ENCODE measurements at places on chromosomes 5 and 9.

GRCh38 chr9:78044189-78044588 lies 12.6 kb upstream of the GNAQ start:
- DNase-seq: no peak

- DNase-seq: peak; percentile 79
Measured at GRCh38 chr9:136686794-136687711, at the start of gene AGPAT2. Gene AGPAT2 (minus strand): TSS chr9:136687457. CDS start chr9:136687357, 100 bp downstream.

DNA sequence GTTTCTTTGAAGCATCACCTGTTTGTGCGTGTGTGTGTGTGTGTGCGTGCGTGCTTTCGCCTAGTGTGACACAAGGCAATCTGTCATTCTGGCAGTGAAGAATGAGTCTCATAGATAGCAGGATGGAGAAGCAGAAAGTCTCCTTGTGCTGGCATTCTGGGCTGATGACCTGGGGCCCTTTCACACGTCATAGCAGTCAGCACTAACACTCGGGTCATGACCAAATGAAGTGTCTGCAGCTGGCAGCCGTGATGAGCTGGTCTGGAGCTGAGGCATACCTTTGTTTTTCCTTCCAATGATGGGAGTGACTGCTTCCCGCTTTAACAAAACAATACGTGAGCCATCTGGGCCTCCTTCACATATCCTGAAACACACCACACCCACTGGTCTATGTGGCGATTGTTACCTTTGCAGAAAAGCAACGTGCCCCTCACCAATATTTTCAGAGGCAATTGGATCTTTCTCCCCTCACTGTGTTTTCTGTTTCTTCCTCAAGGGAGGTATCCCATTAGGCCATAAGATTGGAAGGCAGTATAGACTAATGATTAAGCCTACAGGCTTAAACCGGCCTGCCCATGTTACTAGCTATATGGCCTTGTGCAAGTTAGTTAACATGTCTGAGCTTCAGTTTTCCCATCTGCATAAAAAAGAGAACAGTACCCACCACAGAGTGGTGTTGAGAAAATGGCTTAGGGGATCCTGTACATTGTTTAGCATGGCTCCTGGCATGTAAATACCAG lies 88.8 kb downstream of the SREK1 start:
- DNase-seq: no peak

DNA sequence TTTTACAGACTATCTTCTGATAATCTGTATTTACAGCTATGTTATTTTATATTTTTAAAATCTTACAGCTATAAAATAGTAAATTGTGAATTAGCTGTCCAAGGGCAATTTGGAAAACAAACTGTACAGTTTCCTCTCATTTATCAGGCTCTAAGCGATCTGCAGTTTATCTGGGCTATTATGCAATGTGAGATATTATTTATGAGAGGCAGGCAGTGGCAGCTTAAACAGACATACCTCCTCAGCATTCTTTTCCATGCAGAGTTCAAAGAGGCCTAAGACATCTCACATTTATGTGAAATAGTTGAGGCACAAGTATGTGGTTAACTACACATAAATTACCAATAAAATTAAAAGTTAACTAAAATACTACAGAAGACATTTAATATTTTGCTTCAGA lies 10.2 kb downstream of the NIPSNAP3B start:
- no peak for DNase-seq

- peak; percentile 40 for DNase-seq
Measured at GRCh38 chr5:95861864-95862561, 39.5 kb upstream of the GLRX start.

DNA sequence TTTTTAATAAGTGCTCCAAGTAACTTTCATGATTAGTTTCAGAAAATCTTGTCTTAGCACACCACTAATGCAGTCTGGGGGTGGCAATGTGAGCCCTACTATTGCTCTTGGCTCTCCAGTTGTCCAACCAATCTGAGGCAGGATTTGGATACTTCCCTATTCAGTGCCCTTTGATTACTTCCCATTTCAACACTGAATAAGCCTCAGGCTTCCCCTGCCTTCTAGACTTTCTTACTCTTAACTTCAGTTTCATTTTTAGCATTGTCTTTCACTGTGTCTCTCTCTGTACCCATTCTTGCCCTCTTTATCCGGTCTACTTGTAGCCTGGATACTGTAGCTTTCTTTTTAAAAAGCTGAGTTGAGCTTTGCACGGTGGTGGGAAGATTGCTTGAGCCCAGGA lies 186.1 kb downstream of the C9orf152 start:
- DNase-seq: peak; percentile 94

GRCh38 chr5:90941002-90941720 lies 382.6 kb downstream of the ADGRV1 start:
- no peak for DNase-seq

GRCh38 chr5:154608531-154609011 lies 130.5 kb upstream of the HAND1 start:
- DNase-seq: no peak

DNA sequence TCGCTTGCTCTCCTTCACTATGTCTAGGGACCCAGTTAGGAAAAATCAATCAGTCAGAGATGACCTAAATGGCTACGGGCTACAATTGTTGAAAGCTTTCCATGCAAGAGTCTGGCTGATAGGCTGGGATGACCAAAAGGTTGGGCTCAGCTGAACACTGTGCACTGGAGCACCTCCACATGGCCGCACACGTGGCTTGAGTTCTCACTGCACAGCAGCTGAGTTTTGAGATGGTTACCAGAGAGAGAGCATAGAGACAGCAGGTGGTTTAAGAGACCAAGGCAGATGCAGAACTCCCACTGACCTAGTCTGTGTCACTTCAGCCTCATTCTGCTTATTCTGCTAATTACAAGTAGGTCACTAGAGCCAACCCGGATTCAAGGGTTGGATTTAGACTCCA lies 2354.8 kb upstream of the C9orf72 start:
- DNase-seq: no peak

- no peak for DNase-seq
Measured at GRCh38 chr5:36040651-36041536, 25.8 kb downstream of the UGT3A2 start.

DNA sequence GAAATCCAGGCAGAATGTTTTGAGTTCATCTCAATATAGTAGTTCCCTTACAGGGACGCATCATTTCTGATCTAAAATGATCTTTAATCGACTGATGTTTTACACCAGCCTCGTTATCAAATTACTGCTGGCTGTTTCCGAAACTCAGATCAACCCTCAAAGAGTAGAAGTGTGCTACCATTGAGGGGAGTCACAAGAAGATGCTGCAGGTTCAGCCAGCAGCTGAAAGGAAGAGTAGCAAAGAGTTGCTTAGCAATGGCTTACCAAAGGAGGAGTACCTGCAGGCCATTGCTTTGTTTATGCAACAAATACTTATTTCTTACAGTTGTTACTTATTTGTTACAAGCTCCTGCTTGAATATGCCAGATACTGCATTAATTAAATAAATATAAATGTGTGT lies 144.1 kb downstream of the EBF1 start:
- no peak for DNase-seq

- DNase-seq: no peak
Measured at GRCh38 chr9:79562749-79563386, 8.9 kb upstream of the TLE4 start.

- no peak for DNase-seq
Measured at GRCh38 chr9:94198414-94198813, 60.7 kb upstream of the ZNF169 start.

DNA sequence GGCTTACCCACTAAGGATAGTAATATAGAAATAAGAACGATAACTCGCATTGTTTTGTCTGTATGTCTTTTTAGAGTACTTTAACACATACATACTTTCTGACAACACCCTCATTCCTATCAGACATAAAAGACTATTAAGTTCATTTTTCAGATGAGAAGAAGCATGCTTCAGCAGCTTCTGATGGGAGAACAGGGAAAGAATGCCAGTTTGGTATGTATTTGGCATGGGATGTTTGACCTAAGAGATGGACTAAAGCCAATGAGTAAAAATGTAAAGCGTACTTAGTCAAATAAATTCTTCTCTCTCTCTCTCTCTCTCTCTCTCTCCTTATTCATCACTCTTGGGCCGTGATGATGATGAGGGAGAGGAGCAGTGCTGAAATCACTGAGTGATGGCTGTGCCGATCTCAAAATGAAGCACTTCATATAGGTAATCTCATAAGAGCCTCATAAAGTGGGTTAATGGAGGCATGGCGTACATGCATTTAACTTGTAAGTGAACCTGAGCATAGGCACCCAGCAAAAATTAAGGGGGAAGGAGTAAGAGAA lies 71.5 kb downstream of the SLIT3 start:
- DNase-seq: no peak

DNA sequence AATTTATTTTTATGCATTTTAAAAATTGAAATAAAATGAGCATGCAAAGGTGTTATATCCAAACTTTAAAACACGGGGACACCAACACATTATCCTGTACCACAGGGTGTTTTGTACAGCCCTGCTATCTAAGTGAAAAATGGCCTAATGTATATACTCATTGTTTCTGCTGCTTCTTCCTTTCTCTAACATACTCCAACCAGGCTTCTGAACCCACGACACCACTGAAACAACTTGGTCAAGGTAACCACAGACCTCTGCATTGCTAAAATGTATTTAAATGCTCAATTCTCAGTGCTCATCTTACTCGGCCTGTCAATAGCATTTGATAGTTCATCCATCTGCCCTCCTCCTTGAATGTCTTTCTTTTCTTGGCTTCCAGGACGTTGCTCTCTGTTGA lies 48.3 kb downstream of the DENND1A start:
- DNase-seq: no peak

GRCh38 chr5:137034764-137035479 lies 464.2 kb downstream of the SPOCK1 start:
- DNase-seq: no peak

- no peak for DNase-seq
Measured at GRCh38 chr9:124674651-124675050, 96.5 kb downstream of the NR6A1 start.

- DNase-seq: no peak
Measured at GRCh38 chr9:122392714-122393113, 21.9 kb downstream of the PTGS1 start.

GRCh38 chr5:134524272-134524825 lies 1.1 kb upstream of the JADE2 start:
- DNase-seq: peak; percentile 48

DNA sequence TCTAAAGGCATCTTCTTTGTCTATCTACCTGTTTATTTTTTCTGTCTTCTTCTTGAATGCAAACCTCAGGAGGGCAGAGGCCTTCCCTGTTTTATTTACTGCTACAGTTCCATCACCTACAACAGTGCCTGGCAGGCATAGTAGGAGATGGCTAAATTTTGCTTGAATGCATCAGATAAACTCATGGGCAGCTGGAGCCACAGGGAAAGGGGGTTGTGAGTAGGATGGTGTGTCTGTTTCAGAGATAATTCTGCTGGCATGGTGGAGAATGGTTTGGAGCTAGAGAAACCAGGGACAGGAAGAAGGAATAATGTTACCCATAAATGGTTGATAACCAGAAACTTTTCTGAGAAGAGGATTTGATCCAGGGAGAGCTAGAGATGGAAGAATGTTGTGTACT lies 189.8 kb upstream of the BRINP1 start:
- DNase-seq: no peak

GRCh38 chr5:36689225-36689624 lies 82.8 kb downstream of the SLC1A3 start:
- DNase-seq: peak; percentile 97

- DNase-seq: no peak
Measured at GRCh38 chr5:57611177-57611576, 128.6 kb upstream of the ACTBL2 start.

- DNase-seq: no peak
Measured at GRCh38 chr5:82622205-82622604, 344.1 kb upstream of the RPS23 start.

GRCh38 chr9:81455462-81456219 lies 233.7 kb downstream of the TLE1 start:
- DNase-seq: no peak

- DNase-seq: no peak
Measured at GRCh38 chr9:97319395-97319794, 11.9 kb downstream of the CCDC180 start.

DNA sequence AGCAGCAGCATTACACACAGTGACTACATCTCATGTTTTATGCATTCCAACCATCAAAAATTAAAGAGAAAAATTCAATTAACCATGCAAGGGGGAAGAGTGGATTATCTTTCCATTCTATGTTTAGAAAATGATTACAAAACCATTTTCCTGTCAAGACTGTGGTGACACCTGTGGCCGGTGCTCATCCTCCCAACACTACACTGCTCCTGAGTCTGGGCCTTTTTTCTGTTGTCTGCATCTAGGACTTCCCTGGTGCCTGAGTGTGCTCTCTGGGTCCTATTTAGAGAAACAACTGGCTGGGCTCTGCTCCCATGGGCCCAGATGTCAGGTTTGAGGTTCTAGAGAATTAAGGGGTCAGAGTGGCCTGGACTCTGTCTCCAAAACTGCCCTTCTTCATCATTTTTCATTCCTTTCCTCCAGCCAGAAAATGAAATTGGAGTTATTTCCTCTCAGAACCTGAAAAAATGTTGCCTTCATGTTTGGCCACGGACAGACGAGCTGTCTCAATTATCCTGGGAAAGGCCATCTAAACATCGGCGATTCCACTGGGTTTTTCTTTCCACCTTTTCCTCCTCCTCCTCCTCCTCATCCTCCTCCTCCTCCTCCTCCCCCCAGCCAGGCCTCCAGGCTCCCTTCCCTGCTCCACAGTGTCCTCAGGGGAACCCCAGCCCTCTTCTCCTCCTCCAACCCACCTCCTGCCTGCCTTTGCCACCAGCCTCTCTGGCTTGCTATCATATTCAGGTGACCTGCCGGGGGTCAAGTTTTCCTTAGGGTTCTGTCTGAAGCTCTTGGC lies 11.4 kb upstream of the ARSI start:
- no peak for DNase-seq

DNA sequence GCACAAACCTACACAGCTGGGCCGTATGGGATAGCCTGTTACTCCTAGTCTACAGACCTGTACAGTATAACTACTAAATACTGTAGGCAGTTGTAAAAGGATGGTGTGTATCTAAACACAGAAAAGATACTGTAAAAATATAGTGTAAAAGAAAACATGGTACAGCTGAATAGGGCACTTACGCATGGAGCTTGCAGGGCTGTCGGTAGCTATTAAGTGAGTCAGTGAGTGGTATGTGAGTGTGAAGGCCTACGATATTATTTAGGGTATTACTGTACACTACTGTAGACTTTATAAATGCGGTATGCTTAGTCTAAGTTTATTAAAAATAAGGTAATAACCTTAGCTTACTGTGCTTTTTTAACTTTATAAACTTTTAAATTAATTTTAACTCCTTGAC lies 1.2 kb downstream of the ZCCHC9 start:
- DNase-seq: no peak

DNA sequence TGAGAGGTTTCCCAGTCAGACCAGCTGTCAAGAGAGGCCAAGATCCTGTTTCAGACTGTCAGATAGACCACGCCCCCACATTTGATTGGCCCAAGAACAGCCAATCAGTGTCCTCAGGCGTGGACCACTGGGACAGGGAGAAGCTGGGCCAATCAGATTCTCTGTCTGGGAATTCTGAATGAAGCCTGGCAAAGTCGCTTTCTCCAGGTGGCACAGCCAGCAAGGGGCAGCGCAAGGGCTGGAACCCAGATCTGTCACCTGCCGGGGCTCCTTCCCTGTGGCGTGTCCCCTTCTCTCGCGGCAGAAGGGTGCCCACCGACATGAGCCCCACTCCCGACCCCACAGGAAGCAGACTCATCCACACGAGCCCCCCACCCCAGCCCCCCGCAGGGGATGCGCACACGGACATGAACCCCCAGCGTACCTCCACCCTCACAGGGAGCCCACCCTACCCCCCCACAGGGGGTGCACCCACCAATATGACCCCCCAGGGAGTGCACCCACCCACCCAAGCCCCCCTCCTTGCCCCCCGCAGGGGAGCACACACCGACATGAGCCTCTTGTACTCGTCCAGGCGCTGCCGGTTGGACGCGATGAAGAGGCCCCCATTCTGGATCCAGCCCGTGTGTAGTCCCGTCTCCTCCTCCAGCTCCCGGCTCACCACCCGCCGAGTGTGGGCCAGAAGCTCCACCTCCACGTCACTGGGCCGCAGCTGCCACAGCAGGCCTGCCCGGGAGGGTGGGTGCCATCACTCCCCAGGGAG lies 6.1 kb downstream of the SARDH start:
- peak; percentile 44 for DNase-seq
